Heart left ventricle (tissue), 16 donors: ENCODE measurements at places on chromosomes 2 and 18. TPM values are rescaled to one million over a fixed set of nuclear protein-coding genes. Genes with fewer than 3 reads are reported as not detected.

The SCYGR8 gene
- not detected for total RNA-seq

The SERPINE2 gene
- total RNA-seq: 17.5 TPM

The RUFY4 gene
- total RNA-seq: not detected

The NYAP2 gene
- total RNA-seq: not detected

The ELOA2 gene
- total RNA-seq: not detected

The RFX8 gene
- total RNA-seq: not detected

DNA sequence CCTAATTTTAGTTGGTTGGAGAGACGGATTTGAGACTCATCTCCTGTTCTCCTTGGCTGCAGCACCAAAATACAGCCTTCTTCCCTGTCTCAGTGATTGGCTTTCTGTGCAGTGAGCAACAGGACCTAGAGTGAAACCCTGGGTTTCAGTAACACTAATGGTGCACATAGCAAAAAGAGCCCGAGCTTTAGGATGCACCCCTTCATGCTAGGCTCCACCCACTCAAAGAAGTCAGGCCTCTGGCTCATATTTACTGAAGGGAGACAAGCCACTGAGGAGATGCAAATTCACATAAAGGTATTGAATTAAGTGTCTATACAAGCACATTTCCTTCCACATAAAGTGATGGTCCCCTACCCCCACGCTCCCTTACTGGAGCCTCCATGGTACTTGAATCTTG, 131.9 kb upstream of the CHAC2 start:
- no peak overlapping the region for H3K27ac ChIP-seq
- no peak overlapping the region for H3K4me3 ChIP-seq
- H3K4me1 ChIP-seq: no peaks in the 10 kb centered on the region

- no peak for DNase-seq
- H3K27ac ChIP-seq: no peak overlapping the region
- no peaks in the 10 kb centered on the region for H3K27me3 ChIP-seq
- H3K4me1 ChIP-seq: no peaks in the 10 kb centered on the region
- H3K4me3 ChIP-seq: no peak overlapping the region
- peaks cover 74% of the 10 kb centered on the region for H3K36me3 ChIP-seq
Measured at GRCh38 chr2:15506229-15506819, 54.8 kb downstream of the NBAS start.

DNA sequence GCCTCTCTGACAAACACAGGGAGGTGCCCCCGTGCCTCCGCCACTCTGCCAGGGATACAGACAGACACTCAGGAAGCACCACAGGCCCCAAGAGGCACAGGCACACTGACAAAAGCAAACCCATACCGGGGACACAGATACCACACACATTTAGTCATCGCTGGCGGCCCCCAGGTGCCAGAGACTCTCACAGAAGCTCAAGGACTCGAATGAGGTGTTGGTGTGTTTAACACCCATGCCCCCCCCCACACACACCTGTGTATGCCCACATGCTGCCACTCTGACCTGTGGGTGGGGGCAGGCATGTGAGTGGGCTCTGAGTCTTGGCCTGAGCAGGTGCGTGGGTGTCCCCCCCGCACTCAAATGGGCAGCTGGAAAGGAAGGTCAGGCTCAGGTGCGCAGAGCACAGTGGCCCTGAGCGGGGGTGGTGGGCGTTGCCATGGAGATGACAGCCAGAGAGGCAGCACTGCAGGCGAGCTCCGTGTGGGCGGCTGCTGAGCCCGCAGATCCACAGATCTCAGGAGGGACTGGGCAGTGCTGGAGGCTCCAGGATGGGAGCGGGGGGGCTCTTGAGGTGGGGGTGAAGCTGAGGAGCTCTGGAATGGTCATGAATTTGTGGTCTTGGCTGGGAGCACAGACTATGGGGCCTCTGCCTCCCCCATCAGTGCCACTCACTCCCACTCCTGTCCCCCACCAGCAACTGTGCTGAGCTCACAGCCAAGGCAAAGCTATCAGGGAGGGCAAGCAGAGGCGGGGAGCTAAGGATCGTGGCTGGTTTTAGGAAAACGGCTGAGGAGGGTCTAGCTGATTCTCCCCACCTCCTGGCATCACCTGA, 73.9 kb upstream of the TAF1B start:
- no peaks in the 10 kb centered on the region for H3K27me3 ChIP-seq
- H3K4me3 ChIP-seq: no peak overlapping the region
- DNase-seq: peak; percentile 35
- peaks cover 15% of the 10 kb centered on the region for H3K4me1 ChIP-seq
- H3K27ac ChIP-seq: no peak overlapping the region
- no peaks in the 10 kb centered on the region for H3K36me3 ChIP-seq

- DNase-seq: no peak
- no peaks in the 10 kb centered on the region for H3K27me3 ChIP-seq
- peaks cover 49% of the 10 kb centered on the region for H3K4me1 ChIP-seq
- H3K27ac ChIP-seq: peak overlapping the region; percentile 84
- no peak overlapping the region for H3K4me3 ChIP-seq
- no peaks in the 10 kb centered on the region for H3K36me3 ChIP-seq
Measured at GRCh38 chr18:36471393-36471792, 173.9 kb downstream of the FHOD3 start.

DNA sequence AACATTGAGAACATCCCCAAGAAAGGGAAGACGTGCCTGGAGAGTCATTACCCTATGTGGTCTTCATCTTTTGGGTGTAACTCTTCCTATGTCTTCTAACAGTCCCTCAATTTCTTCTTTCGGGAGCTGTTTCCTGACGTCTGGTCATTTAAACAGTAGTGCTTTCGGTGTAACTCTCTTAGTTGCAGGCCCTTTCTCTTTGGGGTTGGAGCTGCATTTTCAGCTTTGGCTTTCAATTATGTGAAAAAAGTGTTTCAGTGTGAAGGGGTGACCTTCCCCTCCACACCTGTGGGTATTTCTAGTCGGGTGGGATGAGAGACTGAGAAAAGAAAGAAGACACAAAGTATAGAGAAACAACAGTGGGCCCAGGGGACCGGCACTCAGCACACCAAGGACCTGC, 105.9 kb downstream of the CERS6 start:
- peaks cover 3% of the 10 kb centered on the region for H3K4me1 ChIP-seq
- no peaks in the 10 kb centered on the region for H3K36me3 ChIP-seq
- H3K27ac ChIP-seq: no peak overlapping the region
- H3K27me3 ChIP-seq: no peaks in the 10 kb centered on the region

- no peak overlapping the region for H3K4me3 ChIP-seq
- DNase-seq: no peak
- no peak overlapping the region for H3K27ac ChIP-seq
- H3K27me3 ChIP-seq: no peaks in the 10 kb centered on the region
- H3K36me3 ChIP-seq: no peaks in the 10 kb centered on the region
Measured at GRCh38 chr2:19228181-19228593, 130.2 kb downstream of the OSR1 start.

GRCh38 chr2:217650716-217651360, 352.0 kb downstream of the TNS1 start:
- no peak overlapping the region for H3K27ac ChIP-seq
- H3K4me1 ChIP-seq: no peaks in the 10 kb centered on the region
- peak; percentile 43 for DNase-seq
- H3K4me3 ChIP-seq: no peak overlapping the region

GRCh38 chr2:43123981-43124686, 102.3 kb downstream of the ZFP36L2 start:
- H3K27ac ChIP-seq: no peak overlapping the region
- H3K4me1 ChIP-seq: no peaks in the 10 kb centered on the region
- no peaks in the 10 kb centered on the region for H3K36me3 ChIP-seq
- no peaks in the 10 kb centered on the region for H3K27me3 ChIP-seq
- no peak overlapping the region for H3K4me3 ChIP-seq

DNA sequence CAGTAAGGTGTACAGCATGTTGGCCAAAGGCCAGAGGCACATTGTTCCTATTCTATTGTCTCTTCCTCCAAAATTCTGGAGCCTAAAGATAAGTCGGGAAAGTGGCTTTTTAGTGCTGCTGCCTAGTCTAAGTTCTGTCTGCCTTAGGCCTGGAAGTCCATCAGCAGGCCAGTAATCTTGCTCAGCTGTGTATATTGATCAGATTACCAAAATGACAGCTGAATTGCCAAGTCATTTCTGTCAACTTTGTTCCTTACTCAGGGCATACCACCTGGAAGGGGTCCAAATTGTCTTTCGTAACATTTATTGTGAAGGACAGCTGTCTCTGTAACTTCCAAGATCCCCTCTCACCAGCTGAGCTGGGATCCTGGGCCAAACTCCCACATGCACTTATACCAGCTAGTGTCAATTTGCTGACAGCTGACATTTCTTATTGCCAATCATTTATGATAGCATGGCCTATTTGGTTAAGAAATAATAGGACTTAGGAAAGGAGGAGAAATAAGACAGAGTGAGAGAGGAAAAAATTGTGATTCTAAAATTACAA, 116.8 kb upstream of the FSHR start:
- no peak overlapping the region for H3K4me3 ChIP-seq
- no peak overlapping the region for H3K27ac ChIP-seq
- no peak for DNase-seq

GRCh38 chr2:68662466-68662865, 19.1 kb downstream of the PROKR1 start:
- no peak overlapping the region for H3K27ac ChIP-seq
- no peaks in the 10 kb centered on the region for H3K27me3 ChIP-seq
- H3K4me3 ChIP-seq: no peak overlapping the region
- H3K4me1 ChIP-seq: no peaks in the 10 kb centered on the region

- H3K4me3 ChIP-seq: no peak overlapping the region
- peak; percentile 59 for DNase-seq
- H3K27ac ChIP-seq: no peak overlapping the region
- H3K4me1 ChIP-seq: peaks cover 53% of the 10 kb centered on the region
Measured at GRCh38 chr2:96888072-96889011, 18.5 kb upstream of the SEMA4C start.

GRCh38 chr2:180158961-180159360, 151.9 kb upstream of the CWC22 start:
- no peak overlapping the region for H3K27ac ChIP-seq
- DNase-seq: no peak
- H3K36me3 ChIP-seq: no peaks in the 10 kb centered on the region
- H3K4me1 ChIP-seq: no peaks in the 10 kb centered on the region
- no peak overlapping the region for H3K4me3 ChIP-seq
- no peaks in the 10 kb centered on the region for H3K27me3 ChIP-seq

- DNase-seq: peak; percentile 47
- no peaks in the 10 kb centered on the region for H3K27me3 ChIP-seq
- H3K4me1 ChIP-seq: peaks cover 74% of the 10 kb centered on the region
- H3K4me3 ChIP-seq: no peak overlapping the region
- no peaks in the 10 kb centered on the region for H3K36me3 ChIP-seq
- H3K27ac ChIP-seq: peak overlapping the region; percentile 61
Measured at GRCh38 chr18:24234850-24235418, 96.1 kb downstream of the CABYR start.

DNA sequence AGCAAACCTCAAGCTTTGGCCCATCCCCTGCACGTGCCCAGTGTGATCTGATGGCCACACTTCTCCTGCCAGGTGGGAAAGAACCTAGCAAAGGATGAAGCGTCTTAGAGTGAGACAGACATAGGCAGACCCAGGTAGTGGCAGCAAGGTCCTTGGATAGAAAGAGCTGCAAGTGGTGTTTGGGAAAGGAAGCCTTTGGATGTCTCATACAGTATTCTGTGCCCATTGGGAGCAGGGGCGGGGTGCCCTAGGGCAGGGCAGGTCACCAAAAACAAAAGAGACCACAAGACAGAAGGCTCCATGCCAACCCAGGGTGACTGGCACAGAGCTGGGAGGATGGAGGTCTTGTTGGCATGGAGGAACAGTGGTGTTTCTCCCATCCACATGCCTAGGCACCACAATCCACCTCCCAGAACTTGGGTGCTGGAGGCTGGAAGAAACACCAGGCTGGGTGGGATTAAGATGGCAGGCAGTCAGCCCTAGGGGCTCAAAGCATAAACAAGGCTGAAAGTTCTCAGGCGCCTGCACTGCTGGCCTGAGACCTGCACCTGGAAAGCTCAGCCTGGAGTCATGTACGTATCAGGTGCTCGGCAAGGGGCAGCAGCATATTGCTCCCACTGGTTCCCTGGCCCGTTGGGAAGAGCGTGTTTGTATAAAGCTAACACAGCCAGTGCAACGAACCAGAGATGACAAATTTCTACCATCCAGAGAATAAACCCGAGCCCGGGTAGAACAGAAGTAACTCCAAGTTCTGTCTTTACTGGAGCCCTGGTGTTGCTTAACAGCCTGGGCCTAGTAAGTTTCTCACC, 52.9 kb downstream of the CRACDL start:
- H3K36me3 ChIP-seq: no peaks in the 10 kb centered on the region
- H3K27ac ChIP-seq: no peak overlapping the region
- no peak for DNase-seq
- H3K27me3 ChIP-seq: no peaks in the 10 kb centered on the region
- no peaks in the 10 kb centered on the region for H3K4me1 ChIP-seq

- no peaks in the 10 kb centered on the region for H3K36me3 ChIP-seq
- no peaks in the 10 kb centered on the region for H3K27me3 ChIP-seq
Measured at GRCh38 chr18:54330768-54331548, 26.7 kb downstream of the STARD6 start.

DNA sequence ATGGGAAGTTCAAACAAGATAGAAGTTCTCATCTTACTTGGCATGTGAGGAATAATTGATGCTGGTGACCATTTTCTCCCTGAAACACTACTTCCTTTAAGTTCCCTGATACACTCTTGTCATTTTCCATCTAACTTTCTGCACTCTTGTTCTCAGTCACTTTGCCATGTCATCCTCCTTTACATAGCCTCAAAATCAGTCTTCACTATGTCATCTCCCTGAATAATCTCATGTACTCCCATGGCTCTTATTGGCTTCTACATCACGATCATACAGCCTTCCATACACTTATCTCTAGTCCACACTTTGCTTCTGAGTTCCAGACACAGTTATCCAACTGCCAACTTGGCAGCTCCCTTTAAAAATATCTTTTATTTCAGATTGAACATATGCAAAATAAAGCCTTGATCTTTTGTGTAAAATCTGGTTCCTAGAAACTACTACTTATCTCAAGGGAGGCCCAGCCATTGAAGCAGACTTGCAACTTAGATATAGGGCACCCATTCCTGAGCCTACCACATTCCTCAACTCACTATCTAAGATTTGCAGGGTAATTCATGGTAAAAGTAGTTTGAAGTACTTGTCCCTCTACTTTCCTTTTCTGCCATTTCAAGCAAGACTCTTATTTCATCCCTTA, 1070.2 kb upstream of the NXPH2 start:
- H3K4me3 ChIP-seq: no peak overlapping the region
- no peak for DNase-seq
- H3K4me1 ChIP-seq: no peaks in the 10 kb centered on the region

DNA sequence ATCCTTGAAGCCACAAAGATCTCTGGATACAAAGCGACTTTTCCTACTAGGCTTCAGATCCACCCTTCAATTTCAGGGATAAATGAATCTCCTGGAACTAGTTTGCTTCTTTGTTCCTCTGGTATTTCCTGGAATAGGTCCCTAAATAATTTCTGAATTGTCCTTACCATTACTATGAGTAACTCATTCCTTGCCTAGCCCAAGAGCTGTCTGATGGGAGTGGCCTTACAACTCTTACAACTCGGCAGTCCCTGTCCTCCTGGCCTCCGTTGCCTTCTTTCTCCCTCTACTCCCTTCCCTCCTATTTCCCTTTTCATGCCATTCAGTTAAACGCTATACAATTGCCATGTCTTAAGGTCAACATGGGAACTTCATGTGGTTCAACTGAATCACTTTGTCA, 98.2 kb upstream of the FHL2 start:
- no peak for DNase-seq
- H3K4me3 ChIP-seq: no peak overlapping the region
- H3K36me3 ChIP-seq: no peaks in the 10 kb centered on the region
- H3K4me1 ChIP-seq: peaks cover 24% of the 10 kb centered on the region
- peak overlapping the region; percentile 75 for H3K27ac ChIP-seq
